ENCODE measurements at places on chromosomes 7 and 10.

DNA sequence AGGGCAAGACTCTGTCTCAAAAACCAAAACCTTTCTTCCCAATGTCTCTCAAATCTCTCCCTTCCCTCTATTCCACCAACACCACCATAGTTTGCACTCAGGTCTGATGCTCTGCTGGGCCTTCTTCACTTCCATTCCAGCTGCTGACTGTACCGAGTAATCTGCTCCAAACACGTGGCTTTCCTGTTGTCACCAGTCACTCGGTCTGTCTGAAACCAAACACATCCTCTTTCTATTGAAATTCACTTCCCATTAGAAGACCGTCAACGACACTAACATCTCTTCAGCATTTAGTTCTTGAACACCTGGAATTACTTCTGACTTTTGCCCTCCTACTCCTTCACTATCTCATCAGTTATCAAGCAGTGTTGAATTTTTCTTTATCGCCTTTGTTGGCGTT is 4.7 kb upstream of the NRF1 start:
- no peak for DNase-seq

DNA sequence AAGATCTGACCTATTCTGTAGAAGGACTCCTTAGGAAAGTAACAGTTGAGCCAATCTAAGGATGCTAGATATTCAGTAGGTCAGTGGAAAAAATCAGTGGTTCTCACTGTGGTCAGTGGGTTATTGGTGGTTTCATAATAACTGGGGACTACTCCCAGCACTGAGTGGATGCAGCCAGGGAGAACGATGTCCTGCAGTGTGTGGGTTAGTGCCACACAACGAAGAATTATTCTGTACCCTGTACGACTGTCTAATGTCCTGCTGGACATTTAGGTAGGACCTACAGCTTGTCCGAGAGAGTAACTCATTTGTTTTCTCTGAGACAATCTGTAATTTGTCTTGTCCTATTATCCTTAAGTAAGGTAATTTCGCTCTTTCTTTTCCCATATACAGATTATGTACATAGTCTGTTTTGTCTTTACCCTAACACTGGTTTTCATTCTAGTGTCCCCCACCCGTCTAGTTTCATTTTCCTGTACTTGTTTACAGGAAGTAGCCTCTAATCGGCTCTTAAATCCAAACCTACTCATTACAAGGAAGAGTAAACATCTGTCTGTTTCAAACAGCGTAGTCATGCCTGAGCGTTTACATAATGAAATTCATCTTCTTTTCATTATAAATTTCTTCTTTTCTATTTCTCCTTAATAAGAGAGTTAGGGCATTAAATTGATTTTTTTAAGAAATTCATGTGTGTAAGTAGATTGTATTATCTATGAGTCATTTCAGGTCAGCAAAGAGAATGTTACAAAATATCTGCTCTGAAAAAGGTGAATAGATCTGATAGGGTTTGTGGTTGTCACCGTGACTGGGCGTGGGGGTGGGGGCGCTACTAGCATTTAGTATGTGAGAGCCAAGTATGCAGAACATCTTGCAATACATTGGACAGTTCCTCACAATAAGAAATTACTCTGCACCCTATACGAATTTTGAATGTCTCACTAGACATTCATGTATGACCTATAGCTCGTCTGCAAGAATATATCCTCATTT is 8.3 kb upstream of the ZC3HAV1L start:
- peak; percentile 60 for DNase-seq

DNA sequence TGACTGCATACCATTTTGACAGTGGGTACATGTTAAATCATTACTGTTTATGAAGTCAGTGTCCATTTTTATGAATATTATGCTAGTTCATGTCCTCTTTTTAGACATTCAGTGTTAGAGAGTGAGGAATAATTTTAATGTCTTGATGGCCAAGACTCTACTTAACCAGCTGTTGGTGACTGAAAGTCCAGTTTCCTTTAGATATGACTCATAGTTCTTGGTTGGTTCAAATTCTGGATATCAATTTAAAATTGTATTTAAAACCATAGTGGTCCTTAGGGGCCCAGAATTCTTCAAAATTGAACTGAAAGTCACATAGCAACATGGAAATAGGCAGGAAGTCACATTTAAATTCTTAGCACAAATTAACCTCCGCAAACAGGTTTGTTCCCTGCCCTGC is 196.5 kb upstream of the PRPS1L1 start:
- no peak for DNase-seq

DNA sequence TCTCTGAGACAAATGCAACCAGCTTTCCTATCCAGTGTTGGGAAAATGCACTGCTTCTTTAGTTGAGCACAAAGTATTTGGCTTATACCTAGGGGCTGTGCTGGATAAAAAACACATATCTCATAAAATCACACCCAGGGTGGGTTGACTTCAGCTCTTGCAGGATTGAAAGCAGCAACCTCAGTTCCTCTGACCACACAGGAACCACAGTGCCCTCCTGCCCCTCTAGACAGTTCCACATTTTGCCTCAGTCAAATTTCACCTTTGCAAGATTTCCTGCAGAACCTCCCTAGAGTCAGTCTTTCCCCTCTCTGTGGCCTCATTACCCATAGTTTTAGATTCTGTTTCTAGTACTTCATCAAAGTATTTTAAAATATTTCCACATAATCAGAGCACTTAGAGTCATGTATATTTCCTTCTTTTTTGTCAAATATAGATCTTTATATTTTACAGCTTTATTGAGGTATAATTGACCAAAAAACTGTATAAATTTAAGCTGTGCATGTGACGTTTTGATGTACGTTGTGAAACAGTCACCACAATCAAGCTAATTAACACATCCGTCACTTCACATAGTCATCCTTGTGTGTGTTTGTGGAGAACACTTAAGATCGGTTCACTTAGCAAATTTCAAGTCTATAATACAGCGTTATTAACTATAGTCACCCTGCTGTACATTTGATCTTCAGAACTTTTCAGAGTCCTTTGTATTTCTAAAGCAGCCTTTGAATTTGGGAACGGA is 37.0 kb upstream of the EGR2 start:
- DNase-seq = peak; percentile 70

DNA sequence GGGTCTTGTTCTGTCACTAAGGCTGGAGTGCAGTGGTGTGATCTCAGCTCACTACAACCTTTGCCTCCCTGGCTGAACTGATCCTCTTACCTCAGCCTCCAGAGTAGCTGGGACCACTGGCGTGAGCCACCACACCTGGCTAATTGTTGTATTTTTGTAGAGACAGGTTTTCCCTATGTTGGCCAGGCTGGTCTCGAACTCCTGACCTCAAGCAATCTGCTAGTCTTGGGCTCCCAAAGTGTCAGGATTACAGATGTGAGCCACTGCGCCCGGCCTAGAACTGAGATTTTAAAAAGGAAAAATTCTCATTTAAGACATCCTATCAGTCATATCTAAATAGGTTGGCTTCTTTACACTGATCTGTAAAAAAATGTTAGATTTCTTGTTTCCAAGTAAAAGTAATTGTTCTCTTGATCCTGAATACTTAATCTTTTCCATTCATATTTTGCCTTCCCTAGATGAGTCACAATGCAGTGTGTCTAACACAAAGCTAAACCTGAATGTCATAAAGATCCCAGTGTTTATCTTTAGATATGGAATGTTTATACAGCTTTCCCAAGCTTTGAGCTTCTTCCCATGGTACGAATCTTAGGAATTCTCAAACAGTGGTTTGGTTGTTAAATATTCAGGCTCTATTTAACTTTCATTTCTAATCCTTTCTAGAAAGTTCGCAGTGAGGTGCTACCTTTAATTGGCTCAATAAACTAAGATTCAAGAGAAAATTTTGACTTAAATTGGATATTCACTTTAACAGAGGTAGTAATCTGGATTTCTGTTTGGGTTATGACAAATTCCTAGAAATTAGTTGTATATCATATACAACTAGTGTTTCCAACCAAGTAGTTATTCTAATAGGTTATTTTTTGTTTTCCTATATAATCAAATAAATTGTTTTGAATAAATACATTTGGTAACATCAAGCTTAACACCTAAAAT is 12.1 kb upstream of the LAMB1 start:
- DNase-seq = no peak

DNA sequence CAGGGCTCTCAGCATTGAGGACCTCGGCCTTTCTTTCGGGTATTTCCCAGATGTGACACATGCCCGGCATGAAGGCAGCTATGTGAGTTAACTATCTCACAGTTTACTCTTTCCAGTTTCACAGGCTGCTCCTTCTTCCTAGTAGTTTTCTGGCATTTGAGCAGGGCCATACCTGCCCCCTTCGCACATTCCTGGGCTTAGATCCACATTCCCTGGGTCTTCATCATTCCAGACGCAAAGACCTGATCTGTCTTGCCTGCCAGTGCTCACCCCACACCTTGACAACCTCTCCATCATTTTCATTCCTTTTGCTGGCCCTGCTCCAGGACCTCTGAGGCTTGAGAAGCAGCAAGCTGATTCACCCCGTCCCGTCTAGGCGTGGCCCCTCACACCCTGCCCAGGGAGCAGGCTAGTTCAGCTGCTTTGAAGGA is 227.5 kb downstream of the WDR11 start:
- no peak for DNase-seq

- no peak for DNase-seq
Observed at GRCh38 chr10:110973400-110973799, 54.0 kb downstream of the SHOC2 start.

- no peak for DNase-seq
Observed at GRCh38 chr7:99789441-99790070, 5.6 kb upstream of the CYP3A4 start.

DNA sequence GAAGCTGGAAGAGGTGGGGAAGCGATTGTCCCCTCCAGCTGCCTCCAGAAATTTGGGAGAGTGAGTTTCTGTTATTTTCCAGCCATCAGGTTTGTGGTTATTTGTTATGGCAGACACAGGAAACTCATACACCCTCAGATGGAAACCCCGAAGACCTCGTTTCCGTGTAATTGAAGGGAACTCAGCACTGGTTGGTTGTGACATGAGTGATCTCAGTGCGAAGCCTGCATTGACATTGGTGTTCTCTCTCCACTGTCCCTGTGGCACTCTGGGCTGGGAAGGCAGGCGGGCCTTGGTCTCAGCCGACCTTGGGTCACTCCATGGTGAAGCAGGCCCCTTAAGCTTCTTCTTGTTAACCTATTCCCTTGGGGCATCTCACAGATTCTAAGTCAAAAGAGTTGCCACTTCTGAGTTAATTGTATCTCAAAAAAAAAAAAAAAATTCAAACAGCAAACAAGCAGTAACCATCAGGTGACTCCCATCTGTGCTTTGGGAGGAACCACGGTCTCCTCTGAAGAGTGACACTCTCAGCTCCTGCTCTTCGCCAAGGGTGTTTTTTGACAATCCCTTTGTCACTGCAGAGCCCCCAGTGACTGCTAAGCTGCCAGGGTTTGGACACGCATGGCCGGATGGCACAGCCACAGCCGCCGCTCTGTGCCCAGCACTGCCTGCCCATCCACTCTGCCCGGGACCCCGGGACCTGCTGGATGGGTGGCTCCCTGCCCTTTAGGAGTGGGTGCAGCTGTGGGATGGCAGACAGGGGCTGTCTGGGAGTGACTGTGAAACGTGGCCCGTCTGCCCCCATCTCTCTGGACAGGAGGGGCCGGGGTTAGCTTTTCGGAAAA is 233.6 kb downstream of the PRPF18 start:
- peak; percentile 21 for DNase-seq

DNA sequence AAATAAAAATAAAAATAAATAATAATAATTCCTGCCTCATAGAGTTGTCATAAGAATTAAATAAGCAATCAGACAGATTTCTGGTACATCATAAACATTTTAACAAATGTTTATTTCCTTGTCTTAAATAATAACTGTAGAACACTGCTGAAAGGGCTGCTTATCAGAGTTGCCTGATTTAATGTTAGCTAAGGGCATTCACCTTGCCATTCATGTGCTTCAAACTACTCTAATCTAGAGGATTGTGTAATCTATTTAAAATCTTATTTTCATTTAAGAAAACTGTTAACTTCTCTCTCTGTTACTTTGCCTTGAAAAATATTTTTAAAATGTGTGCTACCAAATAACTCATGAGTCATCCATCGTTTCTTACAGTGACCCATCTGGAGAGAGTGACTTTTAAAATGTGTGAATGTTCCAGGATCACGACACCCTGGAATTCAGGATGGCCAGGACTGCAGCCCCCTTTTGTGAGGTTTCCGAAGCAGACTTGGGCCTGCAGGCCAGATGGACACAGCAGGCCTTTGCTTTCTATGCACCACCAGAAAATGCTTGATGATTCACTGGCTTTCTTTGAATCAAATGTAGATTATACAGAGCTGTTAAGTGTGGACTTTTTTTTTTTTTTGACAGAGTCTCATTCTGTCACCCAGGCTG is 109.1 kb upstream of the TNS3 start:
- no peak for DNase-seq

- peak; percentile 43 for DNase-seq
Observed at GRCh38 chr7:151086802-151087244, 548 bp downstream of the AGAP3 start.

DNA sequence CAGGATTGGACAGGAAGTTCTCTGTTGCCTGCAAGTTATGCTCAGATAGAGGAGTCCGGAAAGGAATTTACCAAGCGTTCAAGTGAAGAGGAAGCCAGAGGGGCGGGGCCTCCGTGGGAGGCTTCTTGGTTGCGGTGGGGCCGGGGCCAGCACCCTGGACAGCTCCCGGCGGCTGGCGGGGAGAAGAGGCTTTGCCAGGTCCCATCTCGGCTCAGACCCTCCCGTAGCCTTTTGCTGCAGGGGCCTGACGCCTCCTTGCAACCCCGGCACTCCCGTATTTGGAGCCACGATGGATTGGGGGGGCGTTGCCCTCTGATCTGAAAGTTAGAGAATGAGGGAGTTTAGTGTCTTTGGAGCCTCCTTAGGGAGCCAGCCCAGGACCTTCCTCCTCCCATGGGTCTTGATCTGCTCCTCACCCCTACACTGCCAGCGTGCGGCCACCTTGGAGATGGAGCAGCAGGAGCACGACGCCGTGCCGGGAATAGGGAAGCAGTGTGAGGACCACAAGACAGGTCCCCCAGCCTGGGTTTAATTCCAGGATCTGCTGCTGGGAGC is 3.1 kb upstream of the SLC18A3 start:
- peak; percentile 78 for DNase-seq

DNA sequence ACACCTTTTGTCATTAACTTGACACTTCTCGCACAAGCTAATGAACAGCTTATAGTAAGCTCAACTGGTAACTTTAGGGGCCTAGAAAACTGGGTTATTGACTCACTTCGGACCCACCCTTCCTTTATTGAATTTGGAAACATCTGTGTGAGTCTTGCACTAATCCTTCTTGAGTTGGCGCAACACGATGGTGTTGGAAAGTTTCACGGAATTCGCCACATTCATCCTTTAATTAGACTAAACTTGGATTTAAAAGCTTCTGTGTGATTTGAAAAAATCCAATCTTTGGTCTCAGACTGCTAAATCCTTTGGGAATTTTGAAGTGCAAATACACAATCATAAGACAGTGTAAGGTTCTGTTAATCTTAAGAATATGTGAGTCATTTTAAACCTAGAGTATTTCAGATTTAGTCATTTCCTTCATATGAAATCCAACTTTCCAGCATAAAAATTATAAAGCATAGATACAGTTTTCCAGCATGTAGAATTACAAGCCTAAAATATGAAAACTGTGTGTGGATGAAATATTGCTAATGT is 15.1 kb downstream of the FZD8 start:
- DNase-seq = no peak
